ENCODE measurements at places on chromosomes 6 and 20. TPM values are rescaled to one million over a fixed set of nuclear protein-coding genes. Genes with fewer than 3 reads are reported as not detected.
A peak's percentile ranks its signal among the peaks of the same experiment; 100 is the strongest.

The TGM3 gene
- total RNA-seq = not detected

The SLC22A2 gene
- total RNA-seq = not detected

- no peak overlapping the region for H3K27ac ChIP-seq
- H3K4me1 ChIP-seq = no peaks in the 10 kb centered on the region
- H3K36me3 ChIP-seq = no peaks in the 10 kb centered on the region
- H3K4me3 ChIP-seq = no peak overlapping the region
- no peaks in the 10 kb centered on the region for H3K27me3 ChIP-seq
- no peak for DNase-seq
These were observed 36.5 kb downstream of the SLC2A12 start for GRCh38 chr6:134015719-134016557.

- no peak overlapping the region for H3K4me3 ChIP-seq
- no peaks in the 10 kb centered on the region for H3K4me1 ChIP-seq
- no peaks in the 10 kb centered on the region for H3K27me3 ChIP-seq
- no peak overlapping the region for H3K27ac ChIP-seq
- no peak for DNase-seq
These were observed 149.0 kb downstream of the FUT9 start for GRCh38 chr6:96164802-96165201.

DNA sequence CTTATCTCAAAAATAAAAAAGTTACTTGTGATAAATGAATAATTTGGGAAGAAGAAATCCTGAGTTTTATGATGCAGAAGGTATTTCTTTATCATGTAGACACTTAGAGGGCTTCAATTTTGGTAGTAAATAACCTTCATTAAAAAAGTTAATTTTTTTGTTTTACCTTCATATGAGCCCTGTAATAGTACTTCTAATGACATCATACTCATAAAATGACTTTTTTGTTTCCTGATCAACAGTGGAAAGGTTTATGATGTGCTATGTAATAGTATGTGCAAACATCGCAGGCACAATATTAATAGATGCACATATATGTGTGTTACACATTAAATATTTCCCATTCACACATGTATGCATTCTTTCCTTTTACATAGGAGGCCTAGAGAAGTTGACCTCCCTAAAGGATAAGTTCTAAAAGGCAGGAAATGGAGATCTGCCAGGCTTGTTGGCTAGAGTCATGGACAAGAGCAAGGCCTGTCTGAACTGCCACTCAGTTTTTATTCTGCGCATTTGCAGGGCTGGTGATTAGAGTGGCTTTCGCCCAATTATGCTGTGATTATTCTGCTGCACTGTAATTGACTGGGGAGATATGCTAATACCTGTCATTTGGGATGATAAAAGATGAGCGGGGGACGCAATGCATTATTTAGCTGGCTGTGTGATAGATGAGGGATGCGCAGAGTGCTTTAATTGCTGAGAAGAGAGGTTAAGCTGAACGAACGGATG, 272.6 kb downstream of the TMEM242 start:
- no peak overlapping the region for H3K27ac ChIP-seq
- no peaks in the 10 kb centered on the region for H3K27me3 ChIP-seq
- H3K4me3 ChIP-seq = no peak overlapping the region
- no peaks in the 10 kb centered on the region for H3K36me3 ChIP-seq
- no peak for DNase-seq

GRCh38 chr6:3406891-3407809, 49.7 kb downstream of the SLC22A23 start:
- H3K4me1 ChIP-seq = no peaks in the 10 kb centered on the region
- no peak for DNase-seq
- no peaks in the 10 kb centered on the region for H3K27me3 ChIP-seq

DNA sequence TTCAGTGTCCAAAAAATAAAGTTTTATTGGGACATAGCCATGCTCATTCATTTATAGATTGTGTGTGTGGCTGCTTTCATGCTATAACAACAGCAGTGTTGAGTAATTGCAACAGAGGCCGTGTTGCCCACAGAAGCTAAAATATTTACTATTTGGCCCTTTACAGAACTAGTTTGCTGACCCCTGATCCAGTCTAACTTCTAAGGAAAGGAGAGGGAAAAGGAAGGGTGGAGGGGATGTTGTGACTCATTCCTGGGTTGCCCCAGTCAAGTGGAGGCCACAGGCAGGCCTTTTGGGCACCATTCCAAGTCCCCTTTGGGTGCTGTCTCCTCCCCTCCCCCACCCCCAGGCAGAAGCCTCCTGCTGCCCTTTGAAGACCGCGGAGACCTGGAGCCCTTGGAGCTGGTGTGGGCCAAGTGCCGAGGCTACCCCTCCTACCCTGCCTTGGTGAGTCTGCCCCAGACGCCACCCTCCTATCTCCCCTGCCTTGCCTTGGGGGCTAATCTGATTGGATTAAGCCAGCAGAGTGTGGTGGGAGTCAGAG, 28.4 kb downstream of the BRPF3 start:
- no peaks in the 10 kb centered on the region for H3K4me1 ChIP-seq
- H3K27me3 ChIP-seq = no peaks in the 10 kb centered on the region
- no peak overlapping the region for H3K4me3 ChIP-seq
- H3K27ac ChIP-seq = no peak overlapping the region
- DNase-seq = no peak
- H3K36me3 ChIP-seq = peaks cover 18% of the 10 kb centered on the region

DNA sequence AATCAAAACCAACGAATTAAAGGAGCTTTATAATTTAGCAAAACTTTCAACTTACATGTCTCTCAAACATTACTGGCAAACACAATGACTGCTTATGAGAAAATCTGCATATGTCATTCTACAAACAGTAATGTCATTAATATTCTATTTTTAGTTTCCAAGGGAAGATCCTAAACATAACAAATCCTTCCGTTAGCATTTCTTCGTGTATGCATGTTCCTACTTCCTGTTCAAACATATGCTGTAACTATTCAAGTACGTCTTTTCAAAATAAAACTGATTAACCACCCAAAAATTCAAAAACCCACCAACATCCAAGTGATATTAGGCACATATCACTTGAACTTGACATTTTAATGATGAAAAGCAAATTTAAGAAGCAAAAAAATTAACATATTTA, 131.3 kb downstream of the HACE1 start:
- H3K36me3 ChIP-seq = no peaks in the 10 kb centered on the region
- no peaks in the 10 kb centered on the region for H3K4me1 ChIP-seq
- DNase-seq = no peak
- no peak overlapping the region for H3K4me3 ChIP-seq

GRCh38 chr20:36866164-36866563, 9.8 kb upstream of the TLDC2 start:
- no peak for DNase-seq
- no peak overlapping the region for H3K4me3 ChIP-seq
- H3K27ac ChIP-seq = no peak overlapping the region
- no peaks in the 10 kb centered on the region for H3K27me3 ChIP-seq
- H3K4me1 ChIP-seq = no peaks in the 10 kb centered on the region

DNA sequence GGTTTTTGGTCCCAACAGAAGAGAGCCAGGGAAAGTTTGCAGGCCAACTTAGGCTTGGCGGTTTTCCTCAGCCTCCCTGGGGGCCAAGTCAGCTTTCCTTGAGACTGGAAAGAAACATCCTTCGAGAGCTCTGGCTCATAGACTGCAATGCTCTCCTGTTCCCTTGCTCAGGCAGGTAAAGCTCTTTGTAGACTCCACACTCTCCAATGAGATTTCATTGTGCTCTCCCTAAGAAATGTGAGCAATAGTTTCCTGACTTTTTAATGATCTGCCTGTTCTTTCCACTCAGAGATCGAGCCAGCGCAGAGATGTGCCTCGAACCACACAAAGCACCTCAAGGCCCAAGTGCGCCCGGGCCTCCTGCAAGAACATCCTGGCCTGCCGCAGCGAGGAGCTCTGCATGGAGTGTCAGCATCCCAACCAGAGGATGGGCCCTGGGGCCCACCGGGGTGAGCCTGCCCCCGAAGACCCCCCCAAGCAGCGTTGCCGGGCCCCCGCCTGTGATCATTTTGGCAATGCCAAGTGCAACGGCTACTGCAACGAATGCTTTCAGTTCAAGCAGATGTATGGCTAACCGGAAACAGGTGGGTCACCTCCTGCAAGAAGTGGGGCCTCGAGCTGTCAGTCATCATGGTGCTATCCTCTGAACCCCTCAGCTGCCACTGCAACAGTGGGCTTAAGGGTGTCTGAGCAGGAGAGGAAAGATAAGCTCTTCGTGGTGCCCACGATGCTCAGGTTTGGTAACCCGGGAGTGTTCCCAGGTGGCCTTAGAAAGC, 13.9 kb downstream of the TNFAIP3 start:
- H3K27ac ChIP-seq = no peak overlapping the region
- H3K36me3 ChIP-seq = peaks cover 64% of the 10 kb centered on the region
- H3K4me1 ChIP-seq = peaks cover 35% of the 10 kb centered on the region
- no peaks in the 10 kb centered on the region for H3K27me3 ChIP-seq
- no peak overlapping the region for H3K4me3 ChIP-seq

The MARCKS gene
- total RNA-seq = 0.96 TPM

DNA sequence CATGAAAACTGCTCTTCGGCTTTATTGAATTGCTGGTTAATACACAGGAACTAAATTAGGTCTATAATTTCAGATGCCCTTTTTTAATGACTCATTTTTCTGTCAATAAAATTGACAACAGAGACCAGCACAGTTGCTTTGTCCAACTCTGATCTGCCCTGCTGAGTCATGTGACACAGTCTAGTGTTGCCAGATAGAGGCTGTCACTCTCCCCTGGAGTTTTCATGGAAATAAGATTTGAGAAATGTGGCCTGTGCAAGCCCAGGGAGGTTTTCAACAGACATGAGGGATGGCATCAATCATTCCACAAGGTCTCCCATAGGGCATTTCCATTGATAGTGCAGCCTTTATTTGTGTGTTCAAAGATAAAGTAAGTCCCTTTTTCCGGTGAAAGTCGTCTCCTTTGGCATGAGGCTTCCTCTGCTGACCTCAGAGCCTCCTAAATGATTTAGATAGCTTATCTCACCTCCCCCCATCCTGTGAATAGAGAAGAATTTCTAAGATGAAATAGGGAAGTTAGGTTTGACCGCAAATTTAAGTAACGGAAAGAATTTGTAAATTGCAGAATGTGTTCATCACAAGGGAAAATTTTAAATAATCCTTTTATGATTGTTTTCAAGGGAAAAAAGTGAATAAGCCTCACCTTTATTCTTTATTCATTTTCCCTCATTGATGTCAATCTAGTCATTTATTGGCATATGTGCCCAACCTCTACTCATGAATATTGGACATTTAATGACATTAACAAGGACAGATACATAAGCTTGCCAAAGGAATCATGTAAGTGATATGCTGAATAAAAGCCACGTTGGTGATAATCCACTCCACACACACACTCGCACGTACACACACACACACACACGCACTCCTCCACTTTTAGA, 277.7 kb downstream of the ADGB start:
- H3K27me3 ChIP-seq = no peaks in the 10 kb centered on the region
- no peaks in the 10 kb centered on the region for H3K4me1 ChIP-seq
- no peaks in the 10 kb centered on the region for H3K36me3 ChIP-seq
- no peak overlapping the region for H3K4me3 ChIP-seq
- H3K27ac ChIP-seq = peak overlapping the region; percentile 45

DNA sequence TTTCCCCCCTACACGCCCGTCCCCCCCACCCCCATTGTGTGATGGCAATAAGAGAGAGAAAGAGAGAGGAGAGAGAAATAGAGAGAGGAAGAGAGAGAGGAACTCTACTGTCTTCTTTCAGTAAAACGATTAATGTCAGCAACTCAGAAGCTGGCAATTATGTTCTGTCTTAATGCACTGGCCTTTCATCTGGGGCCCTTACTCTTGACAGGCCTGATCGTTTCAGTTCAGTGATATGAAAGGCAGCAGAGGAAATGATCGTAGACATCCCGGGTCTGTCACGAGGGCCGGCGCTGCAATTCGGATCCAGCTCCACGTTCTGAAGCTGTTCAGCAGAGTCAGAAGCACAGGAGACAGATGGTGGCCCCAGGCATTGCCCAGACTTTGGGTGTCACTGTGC, 308.9 kb downstream of the ZNF217 start:
- no peak overlapping the region for H3K4me3 ChIP-seq
- no peaks in the 10 kb centered on the region for H3K4me1 ChIP-seq
- no peaks in the 10 kb centered on the region for H3K36me3 ChIP-seq
- H3K27ac ChIP-seq = no peak overlapping the region
- no peak for DNase-seq

The PGBD1 gene
- 5.4 TPM for total RNA-seq

DNA sequence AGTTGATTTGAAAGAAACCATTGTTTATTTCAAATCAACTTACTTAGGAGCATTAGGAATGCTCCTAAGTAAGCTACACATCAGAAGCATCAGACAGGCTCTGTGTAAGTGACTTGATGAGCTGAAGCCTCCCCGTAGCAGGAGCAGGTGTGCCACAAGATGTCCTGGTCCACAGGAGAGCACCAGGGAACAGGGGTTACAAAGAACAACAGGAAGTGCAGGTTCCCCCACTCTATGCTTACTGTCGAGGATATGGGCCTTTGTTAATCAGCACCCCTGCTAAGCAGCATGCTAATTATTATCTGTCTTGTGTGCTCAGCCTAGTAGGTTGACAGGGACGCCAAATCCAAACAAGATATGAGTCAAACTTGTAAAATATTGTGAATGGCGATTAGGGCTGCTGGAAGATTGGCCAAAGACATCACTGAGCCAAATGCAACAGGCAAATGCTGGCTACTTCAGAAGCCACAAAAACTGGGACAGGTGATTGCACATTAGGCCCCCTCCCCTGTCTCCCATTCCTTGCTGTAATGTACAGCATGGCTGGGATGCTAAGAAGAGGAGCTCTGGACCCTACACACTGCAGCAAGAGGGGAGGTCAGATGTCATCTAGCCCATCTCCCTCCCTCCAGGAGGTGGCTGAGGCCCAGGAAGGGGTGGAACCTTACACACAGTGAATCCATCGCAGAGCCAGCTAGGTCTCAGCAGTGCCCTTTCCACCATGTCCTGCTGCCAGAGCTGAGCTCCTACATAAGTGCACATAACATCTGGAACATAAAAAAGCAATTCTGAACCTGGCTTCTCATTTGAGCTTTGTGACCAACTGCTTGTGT, 939 bp downstream of the TGM3 start:
- no peaks in the 10 kb centered on the region for H3K4me1 ChIP-seq
- H3K27ac ChIP-seq = no peak overlapping the region

The CDC40 gene
- 27.3 TPM for total RNA-seq

GRCh38 chr20:37456948-37457347, 64.1 kb upstream of the NNAT start:
- no peaks in the 10 kb centered on the region for H3K4me1 ChIP-seq
- no peaks in the 10 kb centered on the region for H3K36me3 ChIP-seq
- no peak overlapping the region for H3K4me3 ChIP-seq

Measured in CD8-positive, alpha-beta memory T cell (primary cell).